ENCODE measurements at places on chromosomes 12 and 14. TPM values are rescaled to one million over a fixed set of nuclear protein-coding genes. Genes with fewer than 3 reads are reported as not detected.

PDZRN4 gene
- not detected for total RNA-seq

P2RX7 gene
- total RNA-seq, result 0.72 TPM

COA8 gene
- 26.2 TPM for total RNA-seq

SLC8B1 gene
- total RNA-seq, result 15.1 TPM

PIANP gene
- total RNA-seq, result under 0.01 TPM

ADCY4 gene
- 37.2 TPM for total RNA-seq

PIWIL1 gene
- not detected for total RNA-seq

PUS1 gene
- 16.5 TPM for total RNA-seq

B4GALNT1 gene
- total RNA-seq, result 0.18 TPM

FGD6 gene
- total RNA-seq, result 13.2 TPM

THAP2 gene
- total RNA-seq, result 2.8 TPM

A2M gene
- 31.1 TPM for total RNA-seq

KRT71 gene
- total RNA-seq, result not detected

NFATC4 gene
- 25.8 TPM for total RNA-seq

ZNF891 gene
- total RNA-seq, result 0.54 TPM

NELL2 gene
- not detected for total RNA-seq

RASSF9 gene
- total RNA-seq, result 0.99 TPM

GPX2 gene
- total RNA-seq, result 0.09 TPM

ISM2 gene
- under 0.01 TPM for total RNA-seq

SYNDIG1L gene
- total RNA-seq, result not detected

OR4E2 gene
- not detected for total RNA-seq

SLC7A7 gene
- 13.6 TPM for total RNA-seq

COPZ1 gene
- total RNA-seq, result 96.9 TPM

RNASE8 gene
- total RNA-seq, result not detected

TIMM9 gene
- 13.0 TPM for total RNA-seq

DPPA3 gene
- total RNA-seq, result not detected

CFAP73 gene
- not detected for total RNA-seq
